ENCODE measurements at places on chromosomes 6 and 20.

- DNase-seq, result no peak
Observed at GRCh38 chr20:40335437-40335836, 353.6 kb downstream of the MAFB start.

DNA sequence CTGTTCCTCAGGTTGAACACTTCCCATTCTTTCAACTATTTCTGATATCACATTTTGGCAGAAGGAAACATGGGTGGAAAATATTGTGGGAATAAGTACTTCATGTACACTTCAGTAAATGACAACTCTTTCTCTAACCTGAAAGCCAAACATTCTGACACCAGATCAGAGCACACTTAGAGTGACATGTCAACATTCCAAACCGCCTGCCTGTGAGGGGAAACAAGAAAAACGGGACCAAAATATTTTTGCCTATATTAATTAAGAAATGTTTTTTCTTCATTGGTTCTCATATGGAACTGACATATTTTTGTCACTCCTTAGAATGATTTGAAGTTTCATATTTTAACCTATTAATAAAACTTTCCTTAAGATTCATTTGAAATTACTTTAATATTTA, 483.1 kb downstream of the MAFB start:
- DNase-seq, result no peak

DNA sequence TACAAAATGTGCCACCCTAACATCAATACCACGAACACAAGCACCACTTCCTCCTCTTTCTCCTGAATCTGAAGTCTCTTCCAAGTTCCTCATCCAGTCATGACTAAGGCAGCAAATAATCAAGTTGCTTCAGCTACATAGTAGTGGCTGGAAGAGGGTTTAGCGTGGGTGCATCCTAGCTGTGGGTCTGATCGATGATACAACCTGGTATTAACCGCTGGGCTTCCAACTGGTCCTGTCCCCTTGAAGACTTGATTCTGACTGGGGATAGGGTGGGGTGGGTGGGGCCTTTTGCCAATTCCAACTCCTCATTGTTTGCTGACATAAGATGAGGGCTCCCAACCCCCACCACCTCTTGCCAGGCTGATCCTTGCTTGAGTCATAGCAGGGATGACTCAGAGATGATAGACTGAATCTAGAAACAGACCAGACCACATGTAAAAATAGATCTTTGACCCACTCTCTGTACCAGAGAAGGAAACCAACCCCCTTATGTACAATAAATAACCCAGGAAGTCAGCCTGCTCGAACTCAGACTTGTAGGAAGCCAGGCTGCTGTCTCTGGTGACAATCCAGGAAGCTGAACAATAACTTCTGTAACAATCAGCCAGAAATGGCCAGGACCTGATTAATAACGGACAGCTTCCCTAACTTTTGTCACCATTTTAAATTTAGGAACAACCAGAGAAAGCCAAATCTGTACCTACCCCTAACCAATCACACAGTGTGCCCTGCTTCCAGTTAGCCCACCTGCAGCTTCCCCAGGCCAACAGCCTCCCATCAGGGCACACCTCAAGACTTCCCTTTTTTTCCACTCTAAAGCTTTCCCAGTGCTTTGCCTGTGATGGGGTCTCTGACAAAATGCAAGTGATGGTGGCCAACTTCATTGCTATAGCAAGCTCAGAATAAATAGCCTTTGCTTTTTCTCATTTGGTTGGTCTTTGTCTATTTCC, 68.9 kb upstream of the FAM184A start:
- DNase-seq, result peak; percentile 92

DNA sequence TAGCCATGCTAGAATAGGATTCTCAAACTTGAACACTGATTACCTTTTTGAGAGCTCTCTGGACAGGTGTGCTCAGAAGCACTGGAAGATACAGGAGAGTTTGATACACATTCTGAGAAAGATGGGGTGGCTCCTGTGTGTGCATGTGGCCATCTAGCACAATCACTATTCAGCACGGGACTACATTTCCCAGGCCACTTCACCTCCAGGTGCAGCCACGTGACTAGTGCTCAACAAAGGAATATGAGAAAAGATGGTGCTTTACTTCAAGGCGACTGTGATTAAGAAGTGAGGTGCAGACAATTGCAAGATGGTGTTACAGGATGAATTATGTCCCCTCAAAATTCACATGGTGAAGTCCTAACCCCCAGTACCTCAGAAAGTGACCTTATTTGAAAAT, 103.8 kb downstream of the BACH2 start:
- DNase-seq, result no peak

- DNase-seq, result no peak
Observed at GRCh38 chr6:99779631-99780555, 173.3 kb downstream of the PRDM13 start.

GRCh38 chr6:83378621-83379388, 52.0 kb downstream of the ME1 start:
- DNase-seq, result no peak

GRCh38 chr6:131931063-131931750, 20.0 kb downstream of the CCN2 start:
- no peak for DNase-seq

Data from HepG2 (cell line).